Testis (tissue), 5 donors: ENCODE measurements at places on chromosomes 5 and 9.

DNA sequence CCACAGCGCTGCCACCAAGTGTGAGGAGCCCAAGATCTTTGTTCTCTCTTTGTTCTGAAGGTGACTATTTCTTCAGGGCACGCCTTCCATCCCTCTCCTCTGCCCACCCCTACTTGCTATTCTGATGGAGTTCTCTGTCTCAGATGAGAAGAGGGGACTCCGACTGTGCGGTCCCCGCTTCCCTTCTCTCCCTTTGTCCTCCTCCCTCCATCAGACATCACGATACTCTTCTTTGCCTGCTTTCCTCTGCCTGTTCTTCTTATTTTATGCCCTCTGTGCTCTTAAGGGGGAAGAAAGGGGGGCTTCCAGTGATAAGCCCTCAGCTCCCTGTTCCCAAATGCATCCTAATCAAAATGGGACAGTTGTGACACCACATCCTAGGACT is 307.8 kb downstream of the RAB3C start:
- no peak for DNase-seq

- DNase-seq = no peak
Measured at GRCh38 chr5:94782383-94782782, 163.9 kb downstream of the SLF1 start.

DNA sequence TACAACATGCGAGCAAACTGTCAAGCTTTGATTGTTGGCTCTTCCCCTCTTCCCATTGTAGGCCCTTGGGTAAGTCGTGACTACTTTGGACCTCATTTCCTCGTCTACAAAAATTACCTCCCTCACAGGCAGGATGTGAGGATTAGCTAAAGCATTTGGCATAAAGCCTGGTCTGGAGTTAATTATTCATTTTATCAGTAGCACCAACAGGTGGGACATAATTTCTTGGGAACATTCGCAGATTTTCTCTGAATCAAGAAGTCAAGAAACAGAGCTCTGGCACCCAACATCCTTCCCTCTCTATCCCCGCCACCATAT is 39.9 kb upstream of the SEMA6A start:
- DNase-seq = no peak

GRCh38 chr5:172093559-172093958 is 87.1 kb upstream of the FBXW11 start:
- no peak for DNase-seq
